Activated CD8-positive, alpha-beta memory T cell treated with anti-CD3 and anti-CD28 coated beads, Interleukin-2, amount 50 U/mL, for 4 hours (primary cell): ENCODE measurements at places on chromosomes 1 and 21.

- no peak for DNase-seq
Observed at GRCh38 chr1:218665221-218665620, 320.1 kb downstream of the TGFB2 start.

GRCh38 chr1:97902067-97902466 lies 18.8 kb downstream of the DPYD start:
- DNase-seq: no peak

DNA sequence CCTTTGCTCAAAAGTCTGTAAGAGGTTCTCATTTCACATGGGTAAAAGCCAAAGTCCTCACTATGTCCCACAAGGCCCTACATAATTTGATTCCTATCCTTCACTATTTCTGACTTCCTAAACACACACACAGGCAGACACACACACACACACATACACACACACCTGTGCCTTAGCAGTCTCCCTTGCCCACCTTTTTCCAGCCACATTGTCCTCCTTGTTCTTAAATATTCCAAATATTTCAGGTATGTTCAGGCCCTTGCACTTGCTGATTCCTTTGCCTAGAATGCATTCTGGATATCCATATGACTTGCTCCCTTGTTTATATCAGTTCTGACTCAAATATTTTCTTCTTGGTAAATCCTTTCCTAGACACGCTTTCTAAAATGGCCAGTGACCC lies 54.6 kb downstream of the NTNG1 start:
- DNase-seq: no peak

DNA sequence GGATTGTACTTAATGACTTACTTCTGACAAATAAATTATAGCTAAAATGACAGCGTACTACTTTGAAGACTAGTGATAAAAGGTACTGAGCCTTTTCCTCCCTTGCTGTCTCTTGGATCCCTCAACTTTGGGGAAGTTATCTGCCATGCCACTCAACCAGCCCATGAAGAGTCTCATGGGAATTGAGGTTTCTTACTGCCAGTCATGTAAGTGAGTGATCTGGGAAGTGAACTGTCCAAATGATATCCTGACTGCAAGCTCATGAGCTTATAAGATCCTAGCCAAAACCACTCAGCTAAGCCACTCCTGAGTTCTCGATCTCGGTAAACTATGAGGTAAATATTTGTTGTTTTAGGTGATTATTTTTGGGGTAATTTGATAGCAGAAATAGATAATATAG lies 247.8 kb downstream of the NCAM2 start:
- DNase-seq: no peak

DNA sequence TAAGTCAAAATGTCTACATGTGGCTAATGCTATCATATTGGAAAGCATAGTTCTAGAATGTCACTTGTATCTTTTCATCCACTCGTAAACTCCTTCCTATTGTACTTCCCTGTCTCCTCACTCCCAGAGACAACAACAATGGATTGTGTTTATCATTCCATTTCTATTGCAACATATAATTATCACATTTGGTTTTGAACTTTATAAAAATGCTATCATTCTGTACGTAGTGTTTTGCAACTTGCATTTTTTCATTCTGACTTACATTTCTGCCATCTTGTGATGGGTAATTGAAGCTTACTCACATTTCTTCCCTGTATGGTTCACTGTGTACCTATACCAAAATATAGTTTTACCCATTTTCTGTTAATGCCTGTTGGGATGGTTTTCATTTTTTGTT lies 14.5 kb upstream of the CSF3R start:
- DNase-seq: no peak

- DNase-seq: no peak
Observed at GRCh38 chr1:170175041-170175440, 29.3 kb downstream of the NTMT2 start.

- no peak for DNase-seq
Observed at GRCh38 chr1:28286111-28286510, 26.8 kb downstream of the SESN2 start.

- DNase-seq: no peak
Observed at GRCh38 chr21:46456750-46457149, 1.9 kb upstream of the DIP2A start.

GRCh38 chr1:62613890-62614289 lies 16.6 kb downstream of the ANGPTL3 start:
- DNase-seq: no peak

- no peak for DNase-seq
Observed at GRCh38 chr1:226372885-226373284, 35.0 kb downstream of the PARP1 start.

GRCh38 chr1:200437556-200438203 lies 27.8 kb upstream of the ZNF281 start:
- no peak for DNase-seq

DNA sequence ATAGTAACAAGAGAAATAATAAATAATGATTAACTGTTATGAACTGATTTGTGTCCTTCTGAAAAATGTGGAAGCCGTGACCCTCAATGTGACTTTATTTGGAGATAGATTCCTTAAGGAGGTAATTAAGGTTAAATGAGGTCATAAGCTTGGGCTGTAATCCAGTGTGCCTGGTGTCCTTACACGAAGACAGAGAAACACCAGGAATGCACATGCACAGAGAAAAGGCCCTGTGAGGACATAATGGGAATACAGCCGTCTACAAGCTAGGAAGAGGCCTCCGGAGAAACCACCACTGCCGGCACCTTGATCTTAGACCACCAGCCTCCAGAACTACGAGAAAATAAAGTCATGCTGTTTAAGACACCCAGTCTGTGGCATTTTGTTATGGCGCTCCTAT lies 215.9 kb downstream of the NEGR1 start:
- DNase-seq: no peak
